NCI-H146 (cell line): ENCODE measurements at places on chromosomes 6 and 20.
A peak's percentile ranks its signal among the peaks of the same experiment; 100 is the strongest.

- no peak for DNase-seq
Observed at GRCh38 chr6:163459536-163459935, 45.0 kb downstream of the QKI start.

DNA sequence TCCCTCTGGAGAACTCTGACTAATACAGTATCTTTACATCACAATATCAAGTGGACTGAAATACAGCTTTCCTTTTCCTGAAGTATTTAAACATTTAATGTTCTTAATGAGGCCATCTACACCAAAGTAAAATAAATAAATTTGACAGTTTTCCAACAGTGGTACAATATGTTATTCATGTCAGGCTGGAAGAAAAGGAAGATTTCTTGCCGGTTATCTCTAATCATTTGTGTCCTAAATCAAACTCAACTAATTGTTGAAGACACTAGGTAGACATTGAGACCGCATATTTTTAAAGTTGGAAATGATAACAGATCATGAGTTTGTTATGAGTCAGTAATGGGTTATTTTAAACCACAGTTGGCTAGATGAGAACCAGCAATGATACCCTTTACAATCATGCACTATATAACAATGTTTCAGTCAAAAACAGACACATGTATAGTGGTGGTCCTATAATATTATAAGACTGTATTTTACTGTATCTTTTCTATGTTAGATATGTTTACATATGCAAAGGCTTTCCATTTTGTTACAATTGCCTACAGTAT, 241.6 kb downstream of the LMBRD1 start:
- DNase-seq: no peak

DNA sequence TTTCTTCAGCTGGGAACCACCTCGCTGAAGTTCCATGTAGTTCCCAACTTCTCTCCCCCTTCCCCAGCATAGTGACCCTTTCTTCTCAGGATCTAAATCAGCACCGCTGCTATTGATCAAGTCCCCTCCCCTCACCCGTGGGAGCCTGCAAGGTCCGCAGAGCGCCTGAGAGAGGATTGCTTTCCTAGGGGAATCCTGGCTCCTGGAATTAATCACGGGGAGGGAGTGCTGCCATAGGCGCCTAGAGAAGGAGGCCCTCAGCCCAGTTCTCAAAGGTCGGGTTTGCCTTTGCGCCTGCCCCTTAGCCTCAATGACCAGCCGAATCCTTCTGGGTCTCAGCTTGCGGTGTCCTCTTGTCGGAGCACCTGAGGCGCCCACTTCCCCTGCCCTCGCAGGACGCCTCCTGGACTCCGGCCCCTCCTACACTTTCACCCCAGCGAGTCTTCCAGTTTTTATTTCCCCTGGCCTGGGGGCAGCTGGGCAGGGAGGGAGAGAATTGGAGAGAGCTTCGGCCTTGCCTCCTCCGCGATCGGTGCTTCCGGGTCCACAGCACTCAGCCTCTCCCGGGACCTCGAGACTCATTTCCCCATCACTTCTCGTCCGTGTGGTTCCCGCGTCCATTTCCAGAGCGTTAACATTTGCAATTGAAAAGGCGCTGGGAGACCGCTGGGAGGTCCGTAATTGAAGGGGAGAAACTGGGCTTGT, 3.1 kb upstream of the NKX2-2 start:
- DNase-seq: no peak

- DNase-seq: no peak
Observed at GRCh38 chr6:11083491-11083890, 10.1 kb upstream of the SMIM13 start.

DNA sequence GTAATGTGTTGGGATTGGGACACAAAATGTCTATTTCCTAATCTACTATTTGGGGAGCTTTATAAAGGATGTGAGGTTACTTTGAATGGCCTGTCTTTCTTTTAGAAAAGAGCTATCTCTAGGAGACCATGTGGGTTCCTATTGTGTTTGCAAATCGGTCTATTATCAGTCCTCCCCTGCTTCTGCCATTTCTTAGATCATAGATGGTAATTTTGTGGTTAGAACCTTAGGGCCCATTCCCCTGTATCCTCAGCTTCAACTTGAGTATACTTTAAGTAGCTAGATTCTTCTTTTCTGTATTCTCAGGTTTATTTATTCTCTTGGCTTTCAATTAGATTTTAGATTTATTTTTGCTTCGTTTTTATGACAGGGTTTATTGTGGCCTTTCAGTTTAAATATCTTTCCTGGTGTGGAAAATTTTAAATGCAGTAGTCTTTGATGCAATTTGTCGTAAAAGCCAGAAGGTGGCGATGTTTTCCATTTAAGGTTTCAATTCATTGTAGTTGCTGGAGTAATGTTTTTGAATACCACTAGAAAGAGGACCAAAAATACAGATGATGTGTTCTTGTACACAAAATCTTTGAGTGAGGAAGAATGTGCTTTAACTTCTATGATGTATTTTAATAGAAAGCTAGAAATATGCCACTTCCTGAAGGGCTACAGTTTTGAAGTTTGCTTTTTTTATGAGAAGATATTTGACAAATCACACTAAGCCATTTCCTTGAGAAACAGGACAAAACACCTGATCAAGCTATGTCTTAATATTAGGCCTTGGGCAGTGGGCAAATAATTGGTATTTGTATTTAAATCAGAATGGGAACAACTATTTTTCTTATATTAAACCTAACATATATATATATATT, 20.3 kb downstream of the TBPL1 start:
- DNase-seq: peak; percentile 65
